ENCODE measurements at places on chromosomes 1 and 21.

GRCh38 chr1:211939876-211940468 is 95.4 kb downstream of the INTS7 start:
- no peak for DNase-seq

GRCh38 chr1:34164771-34165391 is at the start of gene CSMD2:
Gene CSMD2 (minus strand): TSS chr1:34165230. CDS start chr1:34165097, 133 bp downstream.
- no peak for DNase-seq

- DNase-seq: no peak
Measured at GRCh38 chr21:46295177-46295770, 9.1 kb downstream of the YBEY start.

GRCh38 chr1:33093004-33093403 is 12.1 kb downstream of the AZIN2 start:
- no peak for DNase-seq

GRCh38 chr1:184417916-184418315 is 31.1 kb downstream of the C1orf21 start:
- DNase-seq: no peak

GRCh38 chr1:38789498-38790169 is 69.9 kb downstream of the RRAGC start:
- no peak for DNase-seq

GRCh38 chr1:193181985-193182384 is 4.4 kb downstream of the B3GALT2 start:
- DNase-seq: no peak

GRCh38 chr1:43041591-43041990 is 82.9 kb upstream of the SLC2A1 start:
- DNase-seq: no peak

DNA sequence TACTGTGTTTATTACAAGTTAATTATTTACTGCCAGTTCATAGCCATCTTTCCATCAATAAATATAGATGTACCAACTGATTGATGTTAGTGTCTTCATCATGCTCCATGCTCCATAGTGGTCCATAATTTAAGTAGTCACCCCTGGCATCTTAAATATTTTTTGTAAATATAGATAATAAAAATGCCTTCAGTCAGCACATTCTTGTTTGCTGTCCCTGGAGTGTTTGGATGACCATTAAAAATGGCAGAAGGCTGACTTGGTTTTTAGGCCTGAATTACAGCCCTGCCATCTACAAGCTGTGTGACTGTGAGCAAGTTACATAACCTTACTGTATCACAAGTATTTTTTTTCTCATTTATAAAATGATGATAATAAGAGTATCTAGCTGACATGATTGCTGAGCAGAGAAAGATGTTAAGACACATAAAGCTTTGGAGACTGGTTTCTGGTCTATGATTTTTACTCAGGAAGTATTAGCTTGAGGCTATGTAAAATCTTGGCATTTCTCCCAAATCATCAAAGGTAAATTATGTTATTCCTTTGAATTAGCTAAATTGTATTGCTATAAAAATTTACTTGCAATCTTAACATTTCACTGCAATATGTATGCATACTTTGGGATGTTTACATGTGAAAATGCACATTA is 427.2 kb downstream of the USP25 start:
- DNase-seq: no peak

DNA sequence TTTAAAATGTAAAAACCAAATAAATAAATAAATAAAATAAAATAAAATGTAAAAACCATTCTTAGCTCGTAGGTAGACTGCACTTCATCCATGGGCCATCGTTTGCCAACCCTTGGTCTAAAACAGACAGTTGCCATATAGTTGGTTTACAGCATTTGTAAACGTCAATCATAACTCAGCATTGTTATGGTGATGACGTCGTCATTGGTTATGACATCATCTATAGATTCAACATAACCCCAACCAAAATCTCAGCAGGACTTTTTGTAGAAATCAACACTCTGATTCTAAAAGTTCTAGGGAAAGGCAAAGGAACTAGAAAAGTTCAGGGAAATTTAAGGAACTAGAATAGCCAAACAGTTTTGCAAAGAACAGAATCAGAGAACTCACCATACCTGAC is 15.8 kb upstream of the SUMO3 start:
- no peak for DNase-seq

DNA sequence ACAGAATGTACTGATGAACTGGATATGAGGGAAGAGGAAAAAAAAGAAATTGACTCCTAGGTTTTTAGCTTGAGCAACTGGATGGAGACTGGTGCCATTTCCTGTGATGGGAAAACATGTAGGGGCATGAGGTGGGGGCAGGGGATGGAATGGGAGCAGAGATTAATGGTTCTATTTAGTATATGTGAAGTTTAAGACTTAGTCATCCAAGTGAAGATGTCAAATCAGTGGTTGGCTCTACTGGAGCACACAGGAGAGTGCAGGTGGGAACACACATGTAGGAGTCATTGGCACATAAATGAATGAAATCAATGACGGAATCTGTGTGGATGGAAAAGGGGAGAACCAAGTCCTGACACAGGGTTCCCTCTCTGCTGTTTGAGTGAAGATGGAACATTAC is 224.4 kb upstream of the COA6 start:
- no peak for DNase-seq

GRCh38 chr21:29335720-29336119 is 37.0 kb downstream of the BACH1 start:
- no peak for DNase-seq

- no peak for DNase-seq
Measured at GRCh38 chr1:112904831-112905261, 51.1 kb downstream of the SLC16A1 start.

- DNase-seq: no peak
Measured at GRCh38 chr1:117017648-117018047, 16.1 kb downstream of the CD101 start.

GRCh38 chr1:32757213-32757895 is 54.8 kb upstream of the SYNC start:
- DNase-seq: no peak

- no peak for DNase-seq
Measured at GRCh38 chr1:178155481-178156255, 61.8 kb downstream of the RASAL2 start.

GRCh38 chr1:14500041-14500440 is 98.4 kb upstream of the KAZN start:
- DNase-seq: no peak

GRCh38 chr21:15793109-15793508 is 63.3 kb downstream of the USP25 start:
- no peak for DNase-seq

DNA sequence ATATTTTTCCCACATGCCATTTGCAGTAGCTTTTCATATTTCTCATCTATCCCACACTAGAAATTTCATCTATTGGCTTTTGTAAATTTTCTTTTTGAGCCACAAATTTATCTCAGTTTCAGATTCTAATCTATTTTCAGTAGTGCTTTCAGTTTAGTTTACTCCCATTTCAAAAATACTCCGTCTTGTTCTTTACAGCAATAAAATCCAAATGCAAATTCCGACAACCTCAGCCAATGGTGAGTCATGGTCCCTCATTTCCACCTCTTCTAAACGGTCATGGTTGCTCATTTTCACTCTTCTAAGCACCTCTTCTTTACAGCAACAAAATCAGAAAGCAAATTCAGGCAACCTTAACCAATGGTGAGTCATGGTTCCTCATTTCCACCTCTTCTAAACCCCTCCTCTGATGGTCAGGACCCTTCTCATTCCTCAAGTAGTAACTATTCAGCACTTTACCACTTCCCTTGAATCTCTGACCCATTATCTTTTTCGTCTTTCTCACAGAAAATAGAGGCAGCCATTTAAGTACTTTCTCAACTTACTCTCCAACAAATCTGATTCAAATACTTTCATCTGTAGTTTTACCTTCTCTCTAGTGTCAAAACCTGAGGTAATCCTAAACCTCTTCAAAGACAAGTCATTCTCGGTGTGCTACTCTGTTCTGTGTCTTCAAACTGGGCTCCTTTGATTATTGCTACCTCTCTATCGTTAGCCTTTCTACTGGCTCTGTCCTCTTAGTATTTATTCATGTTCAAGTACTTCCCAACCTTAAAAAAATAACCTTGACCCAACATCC is 34.4 kb downstream of the C21orf91 start:
- no peak for DNase-seq

DNA sequence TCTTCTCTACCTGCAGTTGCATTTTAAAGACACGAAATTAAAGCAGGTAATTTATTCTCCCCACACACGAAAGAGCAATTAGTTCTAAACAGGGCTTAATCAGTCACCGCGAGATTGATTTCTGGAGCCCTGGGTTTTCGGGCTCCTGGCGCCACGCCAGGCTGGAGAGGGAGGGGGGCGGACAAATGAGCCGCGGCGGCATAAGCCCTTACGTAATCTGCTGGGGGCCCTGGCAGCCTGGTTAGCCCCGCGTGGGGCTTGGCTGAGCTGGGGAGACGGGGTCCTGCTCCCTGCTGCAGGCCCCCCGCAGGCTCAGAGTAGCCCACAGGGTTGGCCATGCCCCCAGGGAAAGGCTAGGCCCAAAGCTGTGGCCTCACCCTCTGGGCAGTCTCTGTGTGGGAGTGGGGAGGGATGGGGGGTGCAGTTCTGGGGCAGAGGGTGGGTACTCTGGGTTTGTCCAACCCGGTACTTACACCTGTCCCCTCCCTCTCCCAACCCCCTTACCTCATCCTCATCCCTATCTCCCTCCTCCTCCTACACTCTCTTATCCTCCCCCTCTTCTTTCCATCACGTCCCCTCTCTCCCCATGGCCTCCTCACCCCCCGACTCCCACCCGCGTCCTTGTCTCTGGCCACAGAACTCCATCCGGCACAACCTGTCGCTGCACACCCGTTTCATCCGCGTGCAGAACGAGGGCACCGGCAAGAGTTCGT is 19.9 kb downstream of the FOXO6 start:
- no peak for DNase-seq

- DNase-seq: no peak
Measured at GRCh38 chr1:52916241-52916975, 5.1 kb downstream of the ECHDC2 start.

DNA sequence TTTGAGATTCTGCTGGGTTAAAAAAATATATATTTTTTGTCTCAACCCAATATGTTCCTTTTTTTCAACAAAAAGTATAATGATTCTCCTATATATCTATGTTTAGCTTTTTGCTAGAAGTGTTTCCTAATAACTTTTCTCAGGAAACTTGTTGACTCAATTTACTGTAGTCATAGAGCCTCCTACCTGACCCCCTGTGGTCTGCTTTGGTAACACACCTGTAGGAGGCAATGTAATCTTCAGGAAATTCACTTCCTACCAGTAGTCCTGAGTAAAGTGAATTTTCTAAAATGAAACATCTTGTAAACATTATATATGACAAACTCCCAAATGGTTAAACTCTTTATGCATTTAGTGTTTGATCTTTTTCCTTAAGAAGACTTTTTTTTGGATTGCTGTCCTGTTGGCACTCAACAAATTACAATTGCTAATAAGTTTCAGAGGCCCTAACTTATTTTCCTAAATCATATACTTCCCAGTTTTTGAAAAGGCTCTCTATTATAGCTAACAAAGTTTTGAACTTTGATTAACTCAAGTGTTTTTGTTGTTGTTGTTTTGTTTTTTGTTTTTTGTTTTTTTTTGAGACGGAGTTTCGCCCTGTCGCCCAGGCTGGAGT is 118.3 kb downstream of the OLFML2B start:
- DNase-seq: no peak

DNA sequence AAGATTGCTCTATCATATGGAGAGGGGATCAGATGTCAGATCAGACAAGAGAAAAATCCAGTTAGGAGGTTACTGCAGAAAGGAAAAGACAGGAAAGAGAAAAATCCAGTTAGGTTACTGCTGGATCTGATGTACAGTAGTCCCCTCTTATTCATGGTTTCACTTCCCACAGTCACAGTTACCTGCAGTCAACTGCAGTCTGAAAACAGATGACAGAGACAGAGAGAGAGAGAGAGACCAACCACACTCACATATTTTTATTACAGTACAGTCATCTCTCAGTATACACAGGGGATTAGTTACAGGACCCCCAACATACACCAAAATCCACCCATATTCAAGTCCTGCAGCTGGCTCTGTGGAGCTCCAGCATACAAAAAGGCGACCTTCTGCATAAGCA is 29.3 kb downstream of the NUP133 start:
- DNase-seq: no peak

DNA sequence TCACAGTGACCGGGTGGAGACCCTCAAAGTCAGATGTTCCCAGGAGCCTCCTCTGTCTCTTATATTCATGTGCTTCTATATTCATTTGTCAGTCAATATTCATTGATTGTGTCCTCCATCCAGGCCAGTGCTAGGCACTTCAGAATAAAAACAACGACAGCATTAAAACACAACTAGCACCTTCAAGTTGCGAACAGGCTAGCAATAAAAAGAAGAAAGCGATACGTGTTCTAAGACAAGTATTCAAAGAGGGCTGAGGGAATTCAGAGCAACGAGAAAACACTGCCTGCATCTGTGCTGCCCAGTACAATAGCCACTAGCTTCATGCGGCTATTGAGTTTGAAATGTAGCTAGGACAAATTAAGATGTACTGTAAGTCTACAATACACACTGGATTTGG is 138.0 kb downstream of the PLXNA2 start:
- no peak for DNase-seq

DNA sequence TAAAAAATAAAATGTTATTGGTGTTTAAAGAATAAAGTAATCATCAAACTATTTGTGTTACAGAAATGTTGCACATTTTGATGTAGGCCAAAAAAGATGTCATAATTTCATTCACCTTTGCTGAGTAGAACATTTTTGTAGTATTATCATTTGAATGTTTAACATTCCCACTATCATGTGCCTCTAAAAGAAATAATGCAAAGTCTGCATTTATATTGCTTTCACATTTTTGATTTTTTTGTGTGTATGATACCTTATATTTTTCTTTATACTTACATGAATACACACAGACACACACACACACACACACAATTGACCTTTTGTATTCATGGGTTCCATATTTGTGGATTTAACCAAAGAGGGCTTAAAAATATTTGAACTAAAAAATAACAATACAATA is 544.2 kb upstream of the ZRANB2 start:
- no peak for DNase-seq
